ENCODE measurements at places on chromosomes 12 and 14. TPM values are rescaled to one million over a fixed set of nuclear protein-coding genes. Genes with fewer than 3 reads are reported as not detected.

GNB3 gene
- 0.14 TPM for total RNA-seq

P2RX7 gene
- 1.7 TPM for total RNA-seq

MLEC gene
- 52.0 TPM for total RNA-seq

LALBA gene
- total RNA-seq: 0.14 TPM

SPX gene
- 10.7 TPM for total RNA-seq

PLEKHG3 gene
- 7.7 TPM for total RNA-seq

KCNK13 gene
- total RNA-seq: 1.1 TPM
